ENCODE measurements at places on chromosomes 4 and X. TPM values are rescaled to one million over a fixed set of nuclear protein-coding genes. Genes with fewer than 3 reads are reported as not detected.

The GRIA3 gene
- total RNA-seq: not detected

The NKX6-1 gene
- 0.63 TPM for total RNA-seq

The TLR1 gene
- 0.25 TPM for total RNA-seq

The EXOC1L gene
- total RNA-seq: not detected

The TSR2 gene
- total RNA-seq: 54.2 TPM

The FAM47E gene
- total RNA-seq: not detected

The PFKFB1 gene
- total RNA-seq: 0.08 TPM

The TLR6 gene
- 2.3 TPM for total RNA-seq

The RAI2 gene
- total RNA-seq: 0.15 TPM

The LPAR4 gene
- total RNA-seq: not detected

The ANXA10 gene
- total RNA-seq: 2.7 TPM

The UGT2B11 gene
- total RNA-seq: not detected

The NALF2 gene
- total RNA-seq: 5.5 TPM

The SUPT20HL2 gene
- not detected for total RNA-seq

The F8A2 gene
- not detected for total RNA-seq

The CT47A1 gene
- not detected for total RNA-seq

The TMEM35A gene
- not detected for total RNA-seq

The DMP1 gene
- total RNA-seq: 0.06 TPM

The HERC6 gene
- total RNA-seq: 3.5 TPM

The TMPRSS11B gene
- not detected for total RNA-seq

The DCLK2 gene
- 9.7 TPM for total RNA-seq

The CXCL10 gene
- not detected for total RNA-seq

The HELT gene
- total RNA-seq: not detected

The CSN1S1 gene
- not detected for total RNA-seq

The SEC31A gene
- 87.2 TPM for total RNA-seq

The ASMTL gene
- 19.6 TPM for total RNA-seq

The GUCY1B1 gene
- total RNA-seq: 0.23 TPM
